Melanocyte of skin (primary cell): ENCODE measurements at places on chromosomes 5 and 9. TPM values are rescaled to one million over a fixed set of nuclear protein-coding genes. Genes with fewer than 3 reads are reported as not detected.

CNTFR gene
- not detected in 2 replicates for total RNA-seq

ITGA1 gene
- 11.0 and 14.5 TPM in 2 replicates for total RNA-seq

PPP6C gene
- total RNA-seq: 43.6 and 50.6 TPM in 2 replicates

GRM6 gene
- not detected in 2 replicates for total RNA-seq

GDF9 gene
- under 0.01 and 0.34 TPM in 2 replicates for total RNA-seq

LCN15 gene
- under 0.01 TPM in 1 of 2 replicates, not detected in the other for total RNA-seq

OR1J2 gene
- total RNA-seq: not detected in 2 replicates

EGFLAM gene
- not detected in 2 replicates for total RNA-seq

AQP7 gene
- not detected in 2 replicates for total RNA-seq

FSD1L gene
- 9.3 and 13.7 TPM in 2 replicates for total RNA-seq

MARVELD2 gene
- total RNA-seq: 1.0 and 4.0 TPM in 2 replicates

CER1 gene
- not detected in 2 replicates for total RNA-seq

HTR4 gene
- not detected in 2 replicates for total RNA-seq

TRMO gene
- 29.6 and 32.0 TPM in 2 replicates for total RNA-seq

BTNL3 gene
- not detected in 2 replicates for total RNA-seq

C9orf40 gene
- 10.8 and 11.0 TPM in 2 replicates for total RNA-seq

CNTLN gene
- total RNA-seq: 11.4 and 16.0 TPM in 2 replicates

ARHGEF39 gene
- total RNA-seq: 1.7 and 4.7 TPM in 2 replicates

TIMD4 gene
- not detected in 2 replicates for total RNA-seq

DNAH5 gene
- total RNA-seq: under 0.01 TPM in 1 of 2 replicates, not detected in the other

PCDHB4 gene
- 0.36 and 0.69 TPM in 2 replicates for total RNA-seq

DYNC2I2 gene
- total RNA-seq: 48.0 and 55.1 TPM in 2 replicates

PCDHGA2 gene
- total RNA-seq: 0.69 and 2.2 TPM in 2 replicates

PCDHGA9 gene
- total RNA-seq: 1.00 and 1.5 TPM in 2 replicates

FAM221B gene
- not detected in 2 replicates for total RNA-seq

TMC1 gene
- total RNA-seq: not detected in 2 replicates

TMEM171 gene
- 9.4 and 31.6 TPM in 2 replicates for total RNA-seq

FRRS1L gene
- under 0.01 TPM in 1 of 2 replicates, not detected in the other for total RNA-seq

SPINK9 gene
- total RNA-seq: not detected in 2 replicates

LHX3 gene
- total RNA-seq: not detected in 2 replicates

OBP2B gene
- total RNA-seq: not detected in 2 replicates

CDC20B gene
- total RNA-seq: not detected in 2 replicates

HTR1A gene
- not detected in 2 replicates for total RNA-seq

PROB1 gene
- 0.34 and 0.73 TPM in 2 replicates for total RNA-seq

IGFBPL1 gene
- total RNA-seq: not detected in 2 replicates

LURAP1L gene
- 1.5 and 5.9 TPM in 2 replicates for total RNA-seq

COL15A1 gene
- total RNA-seq: 0.46 and 0.67 TPM in 2 replicates

MROH2B gene
- total RNA-seq: not detected in 2 replicates

MLANA gene
- total RNA-seq: 1,023 and 1,146 TPM in 2 replicates

PCDHGA11 gene
- total RNA-seq: 4.8 and 9.1 TPM in 2 replicates

TAF11L2 gene
- total RNA-seq: not detected in 2 replicates

RELL2 gene
- total RNA-seq: 4.8 and 6.9 TPM in 2 replicates

RPL35 gene
- total RNA-seq: 1,693 and 2,197 TPM in 2 replicates

LPCAT1 gene
- 71.9 and 84.7 TPM in 2 replicates for total RNA-seq

LECT2 gene
- not detected in 2 replicates for total RNA-seq

SLC6A7 gene
- total RNA-seq: not detected in 2 replicates

PURA gene
- total RNA-seq: 9.3 and 22.2 TPM in 2 replicates

TMEM174 gene
- total RNA-seq: not detected in 2 replicates

CARTPT gene
- total RNA-seq: not detected in 2 replicates

SHISAL2B gene
- total RNA-seq: not detected in 2 replicates
